Activated CD8-positive, alpha-beta memory T cell treated with anti-CD3 and anti-CD28 coated beads for 4 hours (primary cell): ENCODE measurements at places on chromosomes 5 and 9.

GRCh38 chr9:2228641-2229040, 213.5 kb downstream of the SMARCA2 start:
- no peak for DNase-seq

DNA sequence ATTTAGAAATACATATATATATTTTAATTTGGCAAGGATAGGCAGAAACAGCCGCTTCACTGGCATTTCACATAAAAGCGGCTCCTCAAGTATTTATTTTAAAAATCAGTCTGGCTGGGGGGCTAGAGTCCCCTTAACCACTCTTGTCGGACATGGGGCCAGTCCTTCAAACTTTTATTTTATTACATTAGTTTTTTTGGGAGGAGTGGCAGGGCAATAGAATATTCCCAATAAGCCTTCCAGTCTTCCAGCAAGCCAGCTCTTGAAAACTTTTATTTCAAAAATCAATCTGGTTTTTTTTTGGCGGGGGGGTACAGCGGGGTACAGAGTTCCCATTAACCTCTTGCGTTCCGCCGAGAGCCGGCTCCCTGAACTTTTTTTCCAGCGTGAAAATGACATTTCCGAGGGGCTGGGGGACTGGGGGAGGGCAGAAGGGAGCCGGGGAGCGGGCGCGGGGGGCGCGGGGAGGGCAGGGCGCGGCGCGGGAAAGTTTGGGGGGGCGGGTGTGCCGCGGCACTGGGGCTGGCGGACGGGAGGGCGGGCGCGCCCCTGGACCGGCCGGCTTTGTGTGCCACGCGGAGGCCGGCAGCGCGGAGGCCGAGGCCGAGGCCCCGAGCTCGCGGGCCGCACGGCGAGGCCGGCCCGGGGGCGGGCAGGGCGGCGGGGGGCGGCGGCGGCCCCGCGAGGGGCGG, 504 bp upstream of the ZNF618 start:
- DNase-seq, result no peak

GRCh38 chr5:76690704-76691466, 25.0 kb upstream of the F2R start:
- no peak for DNase-seq

GRCh38 chr5:61329550-61330128, 2.4 kb upstream of the ZSWIM6 start:
- DNase-seq, result no peak
